ENCODE measurements at places on chromosomes 4 and X.

DNA sequence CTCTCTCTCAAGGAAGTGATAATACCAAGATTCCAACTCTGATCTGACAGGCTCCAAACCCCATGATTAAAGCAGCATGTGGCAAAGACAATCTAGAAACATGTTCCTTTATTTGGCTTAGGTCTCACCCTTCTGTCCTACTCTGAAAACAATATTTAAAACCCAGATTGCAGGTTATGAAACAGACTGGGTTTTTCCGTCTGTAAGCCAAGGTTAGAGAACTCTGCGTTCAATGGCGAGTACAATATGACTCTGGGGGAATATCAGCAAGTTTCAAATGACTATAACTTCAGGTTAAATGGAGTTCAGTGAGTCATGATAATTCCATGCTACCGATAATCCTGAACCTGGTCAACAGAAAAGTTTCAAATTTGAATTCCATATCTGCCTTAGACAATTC, 50.8 kb downstream of the ANAPC10 start:
- ATAC-seq = no peak

- ATAC-seq = no peak
These were observed 115.0 kb downstream of the CEP44 start for GRCh38 chr4:174398728-174399127.

- peak; percentile 51 for ATAC-seq
These were observed 1.9 kb downstream of the GASK1B start for GRCh38 chr4:158170691-158171561.

GRCh38 chrX:118049713-118050112, 66.9 kb downstream of the KLHL13 start:
- no peak for ATAC-seq

DNA sequence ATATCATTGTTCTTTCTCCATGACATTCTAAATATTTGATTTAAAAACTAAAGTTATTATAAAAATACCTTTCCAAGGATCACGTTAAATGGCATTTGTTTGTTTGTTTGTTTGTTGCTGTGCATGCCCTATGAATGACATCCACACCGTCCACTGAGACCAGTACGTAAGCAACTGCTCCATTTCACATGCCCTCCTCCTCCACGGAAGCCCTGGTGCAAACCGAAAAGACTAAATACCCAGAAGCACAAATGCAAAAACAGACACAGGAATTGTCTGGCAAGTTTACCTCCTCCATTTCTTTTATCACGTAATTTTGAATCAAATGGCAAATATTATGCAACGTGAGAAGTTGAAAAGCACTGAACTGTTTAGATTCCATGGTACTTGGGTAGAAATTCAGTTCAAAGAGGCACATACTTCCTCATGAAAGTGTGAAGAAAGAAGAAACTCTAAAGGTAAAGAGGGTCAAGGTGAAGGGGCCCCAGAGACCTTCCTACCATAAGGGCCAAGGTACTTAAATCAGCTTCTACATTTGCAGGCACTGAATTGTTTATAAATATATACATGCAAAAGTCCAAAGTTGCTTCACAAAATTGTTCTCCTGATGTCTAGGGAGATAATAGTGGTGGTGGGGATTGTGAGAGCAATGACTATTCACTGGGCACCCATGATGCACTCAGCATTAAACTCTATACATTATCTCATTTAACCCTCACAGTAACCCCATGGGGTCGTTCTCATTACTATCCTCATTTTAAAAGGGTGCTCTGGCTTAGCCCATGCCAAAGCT, 23.4 kb downstream of the IRF2 start:
- ATAC-seq = no peak

DNA sequence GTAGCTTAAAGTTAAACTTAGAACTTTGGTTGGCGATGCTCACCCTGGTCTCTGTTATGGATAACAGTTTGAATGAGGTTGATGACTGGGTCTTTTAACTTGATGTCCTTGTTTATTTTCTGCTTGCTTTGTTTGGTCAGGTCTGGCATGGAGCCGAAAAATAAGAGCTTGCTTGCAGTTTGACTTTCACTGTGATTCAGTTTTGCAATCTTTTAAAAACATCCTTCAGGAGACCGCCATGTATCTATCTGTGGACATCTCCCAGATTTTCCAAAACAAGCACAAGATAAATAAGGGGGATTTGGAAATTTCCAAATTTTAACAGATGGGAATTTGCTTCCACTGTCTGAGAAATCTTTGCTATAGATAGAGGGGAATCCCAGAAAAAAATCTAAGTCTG, 246.7 kb downstream of the PALLD start:
- no peak for ATAC-seq

GRCh38 chrX:121337816-121338215, 290.4 kb downstream of the GLUD2 start:
- ATAC-seq = no peak

DNA sequence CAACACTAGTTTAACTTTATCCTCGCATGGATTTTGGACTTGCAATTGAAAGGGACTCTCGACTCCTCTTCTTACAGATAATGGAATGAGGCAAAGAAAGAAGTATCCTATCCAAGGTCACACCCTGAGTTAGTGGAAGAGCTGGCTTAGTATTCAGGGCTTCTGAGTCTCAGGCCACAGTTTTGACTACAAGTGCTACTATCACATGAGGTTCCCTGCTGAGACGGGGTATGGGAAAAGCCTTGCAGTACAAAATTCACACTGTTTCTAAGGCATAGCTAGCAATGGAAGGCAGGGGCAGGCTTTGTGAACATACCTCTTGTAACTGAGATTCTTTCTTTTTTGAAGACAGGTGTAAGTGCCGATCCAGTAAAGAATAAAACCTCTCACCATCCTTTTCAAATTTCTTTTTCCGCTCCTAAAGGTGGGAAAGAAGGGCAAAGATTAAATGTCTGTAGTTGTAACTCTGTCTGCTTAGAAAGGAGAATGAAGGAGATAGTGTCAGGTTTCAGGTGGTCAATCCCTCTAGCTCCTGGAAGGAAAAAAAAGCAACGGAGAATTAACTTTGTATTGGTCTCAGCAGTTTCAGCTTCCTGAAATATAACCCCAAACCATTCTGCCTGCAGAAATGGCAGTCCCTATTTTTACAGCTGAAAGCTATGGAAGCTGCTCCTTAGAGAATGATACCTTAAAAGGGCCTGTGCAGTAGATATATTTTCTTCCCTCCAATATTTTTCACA, 199.0 kb downstream of the OPHN1 start:
- ATAC-seq = no peak

DNA sequence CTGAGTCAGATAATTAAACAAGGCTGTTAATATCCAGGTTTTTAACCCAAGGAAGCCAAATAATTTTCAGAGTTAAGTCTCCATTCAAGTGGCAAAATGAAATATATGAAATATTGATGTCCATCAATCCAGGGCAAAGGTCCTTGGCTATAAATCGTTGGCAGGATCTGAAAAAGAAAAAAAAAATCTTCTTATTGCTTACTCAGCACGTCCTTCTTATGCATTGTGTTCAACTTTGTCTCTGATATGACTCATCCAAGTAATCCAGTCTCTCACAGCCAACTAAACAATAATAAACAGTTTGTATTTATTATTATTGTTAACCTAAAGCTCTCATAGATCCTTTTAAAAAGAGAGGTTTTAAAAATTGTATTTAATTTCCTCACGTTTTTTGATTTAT, 851.2 kb downstream of the ADGRL3 start:
- ATAC-seq = no peak

DNA sequence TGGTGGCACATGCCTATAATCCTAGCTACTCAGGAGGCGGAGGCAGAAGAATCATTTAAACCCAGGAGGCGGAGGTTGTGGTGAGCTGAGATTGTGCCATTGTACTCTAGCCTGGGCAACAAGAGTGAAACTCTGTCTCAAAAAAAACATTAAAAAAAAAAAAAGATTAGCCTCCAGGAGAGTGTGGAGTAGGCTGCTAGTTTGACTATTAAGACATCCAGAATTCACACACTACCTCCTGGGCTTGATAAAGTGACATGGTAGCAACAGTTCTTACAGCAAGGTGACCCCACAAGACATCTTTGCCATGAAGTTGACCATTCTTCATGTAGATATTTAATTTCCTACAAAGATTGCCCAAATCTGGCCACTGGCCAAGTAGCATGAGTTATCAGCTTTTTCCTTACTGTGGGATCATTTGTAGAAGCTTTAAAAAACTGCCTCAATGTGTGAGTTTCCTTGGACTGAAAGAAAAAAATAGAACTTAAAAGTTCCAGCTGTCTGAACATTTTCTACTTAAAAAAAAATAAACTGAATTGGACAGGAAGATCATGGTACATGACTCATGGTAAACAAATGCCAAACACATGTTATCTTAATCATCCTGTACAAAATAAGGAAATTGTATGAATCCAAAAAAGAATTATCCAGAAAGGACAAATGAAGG, 35.3 kb upstream of the SPRY1 start:
- peak; percentile 57 for ATAC-seq

GRCh38 chr4:158201876-158202275, 8.4 kb upstream of the TMEM144 start:
- no peak for ATAC-seq

DNA sequence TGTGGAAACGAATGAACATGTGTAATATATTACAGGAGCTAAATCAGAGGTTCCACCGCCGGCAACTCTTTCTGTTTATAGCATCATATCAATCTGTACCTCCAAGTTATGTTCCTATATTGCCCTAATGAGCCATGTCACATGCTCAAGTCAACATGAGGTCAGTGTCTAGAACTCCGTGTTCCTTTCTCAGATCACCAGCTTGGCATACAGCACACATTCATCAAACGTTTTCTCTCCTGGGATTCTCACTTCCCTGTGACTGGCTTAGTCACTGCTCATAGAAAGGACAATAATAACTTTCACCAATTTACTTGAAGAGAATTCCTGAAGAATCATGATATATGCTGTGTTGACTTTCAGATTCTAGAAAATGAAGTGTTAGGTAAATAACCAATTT, 532.0 kb upstream of the SPANXN1 start:
- ATAC-seq = no peak

GRCh38 chr4:26819026-26819425, 41.6 kb upstream of the STIM2 start:
- no peak for ATAC-seq

- no peak for ATAC-seq
These were observed 111.4 kb downstream of the EFHC2 start for GRCh38 chrX:44232081-44232480.

DNA sequence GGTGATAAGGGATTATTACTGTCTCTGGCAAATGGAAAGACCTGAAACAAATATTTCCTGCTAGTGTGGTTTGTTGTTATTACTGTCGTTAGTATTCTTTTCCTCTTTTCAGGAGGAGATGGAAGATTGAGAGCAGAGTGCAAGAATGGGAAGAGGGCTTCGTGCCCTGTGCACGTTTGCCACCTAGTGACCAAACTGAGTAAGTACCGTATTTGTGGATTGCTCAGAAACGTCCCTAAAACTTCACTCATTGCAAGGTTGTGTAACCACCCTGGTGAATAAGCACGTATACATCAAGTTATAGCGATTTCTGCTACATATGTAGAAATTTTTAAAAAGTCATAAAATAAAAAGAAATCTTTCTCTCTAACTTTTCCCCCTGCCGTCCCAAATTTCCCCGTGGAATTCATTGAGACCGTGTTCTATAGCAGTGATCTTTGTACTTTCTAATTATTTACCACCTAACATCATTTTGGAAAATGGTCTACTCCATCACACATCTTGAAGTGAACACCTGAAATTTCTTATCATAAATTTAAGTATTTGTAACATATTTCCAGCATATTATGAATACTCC, 24.3 kb downstream of the LINC00632 start:
- peak; percentile 78 for ATAC-seq

- no peak for ATAC-seq
These were observed 32.6 kb downstream of the DOCK11 start for GRCh38 chrX:118528071-118528737.

- ATAC-seq = no peak
These were observed 119.0 kb upstream of the PDLIM3 start for GRCh38 chr4:185654311-185654710.

GRCh38 chr4:139647184-139647583, 18.4 kb upstream of the MGST2 start:
- ATAC-seq = no peak

- ATAC-seq = no peak
These were observed 88.1 kb upstream of the C1QTNF7 start for GRCh38 chr4:15339737-15340136.

- no peak for ATAC-seq
These were observed 96.4 kb downstream of the POLA1 start for GRCh38 chrX:24790166-24790565.

- no peak for ATAC-seq
These were observed 4.1 kb downstream of the S100G start for GRCh38 chrX:16654093-16654492.

DNA sequence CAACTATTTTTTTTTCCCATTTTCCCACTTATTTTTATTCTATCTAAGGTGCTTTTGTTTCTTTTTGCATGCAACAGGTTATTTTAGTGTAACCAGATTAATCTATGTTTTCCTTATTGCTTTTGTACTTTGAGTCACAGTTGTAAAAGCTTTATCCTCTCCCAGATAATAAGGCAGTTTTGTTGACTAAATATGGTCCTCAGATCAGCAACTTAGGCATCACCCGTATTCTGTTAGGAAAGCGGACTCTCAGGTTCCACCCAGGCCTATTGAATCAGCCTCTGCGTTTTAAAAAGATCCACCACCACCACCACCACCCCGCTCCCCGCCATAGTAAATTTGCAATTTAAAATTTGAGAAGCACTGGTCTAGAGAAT, 58.6 kb upstream of the USP9X start:
- no peak for ATAC-seq

DNA sequence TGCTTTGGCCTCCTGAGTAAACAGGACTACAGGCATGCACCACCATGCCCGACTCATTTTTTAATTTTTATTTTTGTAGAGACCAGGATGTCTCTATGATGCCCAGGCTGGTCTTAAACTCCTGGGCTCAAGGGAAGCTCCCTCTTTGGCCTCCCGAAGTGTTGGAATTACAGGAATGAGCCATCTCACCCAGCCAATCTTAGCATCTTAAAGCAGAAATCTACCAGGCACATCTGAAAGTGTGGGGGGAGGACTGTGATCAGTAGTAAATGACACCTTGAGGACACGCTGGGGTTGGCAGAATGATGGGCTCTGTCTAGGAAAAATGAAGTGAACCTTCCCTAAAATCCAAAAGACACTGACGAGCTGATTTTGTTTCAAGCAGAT, 149.2 kb downstream of the SPATA18 start:
- ATAC-seq = no peak
